Globus pallidus (tissue), 1 donor: ENCODE measurements at places on chromosomes 4 and X.

- DNase-seq, result no peak
Measured at GRCh38 chr4:75876218-75876617, 26.0 kb downstream of the PPEF2 start.

DNA sequence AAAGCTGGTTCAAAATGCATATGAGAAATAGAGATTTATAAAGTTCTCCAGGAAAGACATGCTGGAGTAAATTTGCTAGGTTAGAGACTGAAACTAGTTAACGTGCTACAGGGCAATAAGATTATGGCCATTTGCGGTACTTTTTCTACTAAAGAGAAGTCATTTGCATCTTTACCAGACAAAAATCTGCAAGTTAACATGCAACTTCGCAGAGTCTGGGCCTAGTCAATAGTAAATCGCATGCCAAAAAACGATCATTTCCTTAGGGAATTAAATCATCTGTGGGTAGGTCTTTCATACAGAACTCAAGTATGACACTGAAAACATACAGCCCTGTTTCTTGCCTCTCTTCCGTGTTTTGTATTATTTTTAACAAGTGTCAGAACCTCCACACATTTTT lies 32.8 kb upstream of the REST start:
- no peak for DNase-seq

DNA sequence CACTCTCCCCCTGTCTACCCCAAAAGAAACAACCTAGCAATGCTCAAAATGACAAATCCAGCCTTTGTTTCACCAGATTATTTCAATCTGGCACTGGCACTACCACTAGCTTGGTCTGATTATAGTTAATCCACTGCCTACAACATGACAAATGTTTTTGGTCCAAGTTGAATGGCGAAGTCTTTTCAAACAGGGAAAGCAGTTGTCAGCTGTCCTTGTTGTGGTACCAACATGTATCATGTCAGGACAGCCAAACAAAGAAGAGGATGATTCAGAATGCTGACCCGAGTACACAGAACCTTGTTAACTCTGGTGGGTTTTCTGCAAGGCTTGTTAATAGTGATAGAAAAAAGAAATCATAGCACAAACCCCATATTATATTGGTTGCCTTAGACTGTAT lies 160.8 kb upstream of the ANK2 start:
- peak; percentile 90 for DNase-seq

GRCh38 chr4:102535398-102536082 lies 34.4 kb downstream of the NFKB1 start:
- DNase-seq, result no peak

DNA sequence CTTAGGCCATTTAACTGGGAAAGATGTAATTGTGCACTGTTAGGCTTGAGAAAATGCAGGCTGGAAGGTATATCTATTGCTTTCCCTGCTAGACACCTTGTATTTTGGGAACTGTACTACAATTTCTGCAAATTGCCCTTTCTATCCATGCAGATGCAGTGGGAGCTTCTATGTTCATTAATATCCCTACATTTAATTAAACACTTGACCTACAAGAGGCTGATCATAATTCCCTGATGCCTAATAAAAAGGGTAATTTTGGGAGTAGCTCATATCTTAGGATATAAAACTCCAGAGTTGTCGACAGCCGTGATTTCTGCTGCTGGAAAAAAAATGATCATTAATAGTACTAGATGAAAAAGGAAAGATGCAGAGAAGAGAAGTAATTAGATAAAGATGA lies 19.7 kb downstream of the DTHD1 start:
- no peak for DNase-seq

GRCh38 chrX:137428221-137428661 lies 137.7 kb upstream of the ZIC3 start:
- DNase-seq, result no peak

GRCh38 chr4:182969651-182970279 lies 52.6 kb upstream of the DCTD start:
- no peak for DNase-seq

DNA sequence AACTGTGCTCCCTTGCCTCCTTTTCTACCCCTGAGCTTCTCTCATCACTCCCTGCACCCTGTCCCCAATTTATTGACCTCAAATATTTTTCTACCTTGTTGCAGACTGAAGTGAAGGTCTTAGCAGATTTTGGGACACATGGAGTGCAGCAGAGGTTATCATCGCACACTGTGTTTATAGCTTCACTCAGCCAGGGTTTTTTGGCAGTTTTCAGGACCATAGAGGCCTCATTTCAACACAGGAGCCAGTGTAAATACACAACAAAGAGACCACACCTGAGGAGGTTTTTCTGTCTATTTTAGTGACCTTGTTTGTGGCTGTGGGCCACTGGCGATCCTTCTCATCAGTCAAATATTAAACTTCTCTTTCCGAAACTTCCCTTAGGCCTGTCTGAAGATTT lies 457.1 kb downstream of the SPRY1 start:
- DNase-seq, result no peak

DNA sequence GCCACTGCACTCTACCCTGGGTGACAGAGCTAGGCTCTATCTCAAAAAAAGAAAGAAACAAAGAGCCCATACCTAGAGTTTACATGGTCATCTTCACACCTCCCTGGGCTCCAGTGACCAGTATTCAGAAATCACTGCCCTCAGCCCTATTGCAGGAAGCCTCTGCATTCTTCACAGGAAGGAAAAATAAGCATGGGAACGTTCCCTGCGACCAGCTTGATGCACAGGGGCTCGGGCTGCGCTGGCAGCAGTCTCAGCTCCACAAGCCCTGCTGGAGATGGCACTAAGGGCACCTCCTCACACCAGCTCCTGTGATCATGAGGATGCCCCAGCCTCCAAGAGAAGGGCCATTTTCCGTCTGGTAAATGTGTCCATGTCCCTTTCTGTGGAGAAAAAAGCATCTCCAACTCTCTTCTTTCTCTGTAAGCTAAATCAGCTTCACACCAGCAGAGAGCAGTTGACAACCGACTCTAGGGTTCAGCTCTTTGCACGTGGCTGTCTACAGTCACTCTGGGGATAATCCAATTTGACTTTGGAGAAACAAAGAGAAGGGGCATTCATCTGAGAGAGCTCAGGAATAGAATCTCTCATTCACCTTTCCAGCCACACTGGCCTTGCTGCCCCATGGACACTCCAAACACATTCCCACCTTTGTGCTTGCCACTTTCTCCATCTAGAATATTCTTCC lies 33.1 kb downstream of the LDB2 start:
- DNase-seq, result no peak

GRCh38 chrX:99909946-99910345 lies 500.1 kb downstream of the PCDH19 start:
- no peak for DNase-seq

DNA sequence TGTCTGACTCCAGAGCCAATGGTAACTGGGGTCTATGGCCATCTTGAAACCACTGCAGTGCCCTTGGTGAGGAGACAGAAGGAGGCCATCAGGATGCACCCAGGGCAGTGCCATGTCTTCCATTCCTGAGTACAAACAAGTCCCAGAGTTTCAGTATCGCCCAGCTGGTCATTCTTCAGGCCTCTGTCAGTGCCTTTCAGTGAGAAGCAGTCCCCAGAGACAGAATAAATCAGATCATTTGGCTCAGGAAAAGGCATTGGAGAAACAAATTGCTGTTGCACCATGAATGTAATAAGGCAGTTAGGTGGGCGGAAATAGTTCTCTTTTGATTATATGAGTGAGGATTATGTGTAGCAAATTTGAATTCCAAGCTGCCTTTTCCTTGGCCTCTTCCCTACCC lies 21.3 kb downstream of the ADGRG4 start:
- no peak for DNase-seq

GRCh38 chr4:153595894-153596601 lies 88.0 kb upstream of the TLR2 start:
- no peak for DNase-seq

GRCh38 chrX:100939333-100939732 lies 10.6 kb upstream of the XKRX start:
- no peak for DNase-seq

DNA sequence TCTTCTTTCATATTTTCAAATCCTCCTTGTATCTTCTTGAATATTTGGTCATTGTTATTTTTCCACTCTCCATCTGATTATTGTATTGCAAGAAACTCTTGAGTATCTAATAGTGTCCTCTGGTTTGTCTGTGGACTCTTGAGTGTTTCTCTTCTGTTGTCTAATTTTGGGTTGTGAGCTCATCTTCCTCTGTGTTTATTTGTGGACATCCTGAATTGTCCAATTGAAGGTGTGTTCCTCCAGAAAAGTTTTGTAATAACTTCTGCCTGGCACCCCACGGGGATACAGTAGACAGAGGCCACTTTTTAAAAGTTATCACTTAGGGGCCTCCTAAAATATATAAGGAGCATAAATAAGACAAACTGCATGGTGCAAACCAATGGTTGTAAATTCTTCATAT lies 3.1 kb upstream of the CC2D2A start:
- no peak for DNase-seq

DNA sequence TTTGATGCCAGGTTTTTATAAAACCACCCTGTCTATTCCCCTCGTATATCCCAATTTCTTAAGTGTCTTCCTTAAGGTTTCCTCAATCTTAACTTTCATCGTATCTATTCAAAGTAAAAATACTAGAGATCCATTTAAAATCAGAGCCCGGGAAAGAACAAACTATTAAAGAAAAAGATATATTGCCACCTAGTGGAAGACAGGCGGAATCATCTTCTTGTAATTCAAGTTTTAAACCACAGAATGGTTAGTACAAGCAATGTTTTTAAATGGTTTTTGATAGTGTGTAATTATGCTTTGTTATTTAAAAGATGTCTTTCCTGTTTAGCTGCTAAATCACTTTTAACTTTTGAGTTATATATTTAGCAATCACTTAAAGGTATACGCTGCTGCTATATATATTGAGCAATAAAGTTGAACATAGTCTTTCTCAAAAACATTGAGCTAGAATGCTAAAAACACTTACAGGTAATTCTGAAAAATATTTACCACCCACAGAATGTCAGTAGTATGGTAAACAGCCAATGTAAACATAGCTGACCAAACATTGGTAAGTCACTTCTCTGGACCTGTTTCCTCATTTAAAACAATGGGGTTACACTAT lies 18.2 kb downstream of the PRDM8 start:
- peak; percentile 55 for DNase-seq

DNA sequence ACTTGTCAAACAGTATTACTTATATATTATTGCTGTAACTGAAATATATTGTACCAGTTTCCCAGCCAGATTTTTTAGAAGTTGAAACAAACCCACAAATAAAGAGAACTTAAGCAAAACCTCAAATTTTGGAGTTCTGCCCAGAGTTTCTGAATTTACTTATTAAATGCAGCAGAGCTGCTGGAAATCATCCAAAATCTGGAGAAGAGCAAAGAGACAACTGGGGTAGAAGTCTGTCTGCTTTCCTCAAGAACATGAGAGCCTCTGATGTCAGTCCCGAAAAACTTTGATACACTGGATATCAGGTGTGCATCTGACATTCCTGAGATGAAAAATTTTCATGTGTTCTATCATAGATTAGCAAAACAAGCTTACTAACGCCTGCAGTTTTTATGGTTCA lies 325.9 kb downstream of the NR3C2 start:
- peak; percentile 31 for DNase-seq
